Activated naive CD4-positive, alpha-beta T cell treated with anti-CD3 and anti-CD28 coated beads for 36 hours (primary cell): ENCODE measurements at places on chromosomes 2 and 18. TPM values are rescaled to one million over a fixed set of nuclear protein-coding genes. Genes with fewer than 3 reads are reported as not detected.

REG3G gene
- not detected for total RNA-seq

- no peak for DNase-seq
These were observed 940.4 kb downstream of the ERBB4 start for GRCh38 chr2:211598238-211598637.

GRCh38 chr2:155145758-155146229 lies 447.3 kb downstream of the KCNJ3 start:
- DNase-seq, result no peak

DNA sequence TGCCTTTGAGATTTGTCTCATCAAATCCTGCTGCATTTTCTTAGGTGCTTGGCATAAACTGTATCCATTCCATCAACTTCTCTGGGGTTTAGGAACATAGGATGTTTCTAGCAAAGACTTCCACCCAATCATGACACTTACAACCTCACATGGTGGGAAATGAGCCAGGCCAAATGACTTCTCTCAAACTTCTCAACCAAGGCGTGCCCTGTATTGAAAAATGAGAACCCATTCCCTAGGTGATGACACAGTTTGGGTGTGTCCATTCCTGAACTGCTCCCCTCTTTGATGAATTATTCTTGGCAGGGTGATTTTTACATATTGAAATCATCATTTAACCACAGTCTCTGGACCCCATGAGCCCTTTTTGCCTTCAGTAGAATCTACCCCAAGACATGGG lies 161.1 kb downstream of the EN1 start:
- no peak for DNase-seq

- no peak for DNase-seq
These were observed 235.4 kb downstream of the EIPR1 start for GRCh38 chr2:3142210-3142609.

DNA sequence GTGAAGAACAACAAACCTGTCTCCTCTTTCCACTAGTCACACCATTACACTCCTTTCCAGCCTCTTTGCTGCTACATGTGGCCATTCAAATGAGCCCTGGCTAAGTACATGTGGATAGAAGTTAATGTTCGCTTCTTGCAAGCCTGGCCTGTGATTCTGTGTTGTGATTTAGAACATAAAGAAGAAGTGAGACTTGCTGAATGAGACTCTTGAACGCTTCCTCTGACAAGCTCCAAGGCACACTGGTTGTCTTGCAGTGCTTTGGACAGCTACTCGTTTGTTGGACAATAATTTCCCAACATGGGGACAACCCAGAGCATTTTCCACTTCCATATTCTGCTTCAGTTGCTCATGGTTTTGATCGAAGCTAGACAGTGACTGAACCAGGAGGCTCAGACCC lies 57.3 kb downstream of the CCDC74A start:
- DNase-seq, result no peak

DNA sequence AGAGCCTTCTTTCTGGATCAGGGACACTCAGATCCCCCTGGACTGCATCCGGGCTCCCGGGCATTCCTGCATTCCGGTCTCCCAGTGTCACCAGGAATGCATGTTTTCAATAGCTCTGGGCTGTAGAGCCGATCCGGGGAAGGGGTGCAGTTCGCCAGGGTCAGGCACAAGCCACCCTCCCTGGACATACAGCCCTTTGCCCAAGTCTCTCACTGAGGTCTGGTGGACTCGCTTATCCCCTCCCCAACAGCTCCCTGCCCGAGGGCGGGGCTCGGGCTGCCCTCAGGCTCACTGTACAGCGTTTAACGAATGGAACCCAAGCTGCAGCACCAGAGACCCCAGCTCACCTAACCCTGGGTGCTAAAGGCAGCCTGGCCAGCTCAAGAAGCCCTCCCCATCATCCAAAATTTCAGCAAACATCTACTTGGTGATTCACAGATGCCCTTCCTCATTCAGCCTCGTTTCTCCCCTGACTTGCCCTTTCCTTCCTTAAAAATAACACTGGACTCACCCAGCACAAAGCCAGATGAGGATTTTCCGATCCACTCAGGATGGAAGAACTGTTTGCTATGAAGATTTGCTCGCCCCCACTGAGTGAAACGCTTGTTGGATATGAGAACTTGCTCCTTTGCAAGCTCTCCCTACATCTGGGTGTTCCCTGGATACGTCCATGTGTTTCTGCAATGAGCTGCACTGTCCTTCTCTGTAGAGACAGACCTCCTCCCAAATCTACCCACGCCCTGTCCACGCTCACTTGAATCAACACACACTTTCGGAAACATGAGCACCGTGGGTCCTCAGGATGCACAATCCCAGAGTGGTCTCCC lies 58.1 kb downstream of the PXDN start:
- no peak for DNase-seq

CIDEA gene
- not detected for total RNA-seq

- no peak for DNase-seq
These were observed 19.2 kb downstream of the CTDP1 start for GRCh38 chr18:79698668-79699335.

DNA sequence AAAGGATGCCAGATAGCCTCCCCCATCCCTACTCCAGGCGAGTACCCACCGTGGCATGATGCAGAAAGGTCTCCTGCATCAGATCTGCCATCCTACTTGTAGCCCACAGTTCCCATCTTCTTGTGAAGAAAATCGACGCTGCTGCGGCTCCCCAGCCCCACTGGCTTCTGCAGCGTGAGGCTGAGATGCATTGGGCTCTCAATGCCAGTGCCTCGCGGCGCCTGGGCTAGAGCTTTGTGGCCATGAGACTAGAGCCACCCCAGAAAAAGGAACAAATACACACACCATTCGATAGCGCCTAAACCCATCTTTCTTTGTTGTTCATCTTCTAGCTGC lies 2.8 kb downstream of the NOL4 start:
- no peak for DNase-seq
